Stimulated activated CD8-positive, alpha-beta memory T cell treated with anti-CD3 and anti-CD28 coated beads, Interleukin-15, amount 100 ng/mL, for 1 hour (primary cell): ENCODE measurements at places on chromosomes 2 and 18.
A peak's percentile ranks its signal among the peaks of the same experiment; 100 is the strongest.

GRCh38 chr2:161166538-161167409, 6.5 kb downstream of the TANK start:
- no peak for DNase-seq

DNA sequence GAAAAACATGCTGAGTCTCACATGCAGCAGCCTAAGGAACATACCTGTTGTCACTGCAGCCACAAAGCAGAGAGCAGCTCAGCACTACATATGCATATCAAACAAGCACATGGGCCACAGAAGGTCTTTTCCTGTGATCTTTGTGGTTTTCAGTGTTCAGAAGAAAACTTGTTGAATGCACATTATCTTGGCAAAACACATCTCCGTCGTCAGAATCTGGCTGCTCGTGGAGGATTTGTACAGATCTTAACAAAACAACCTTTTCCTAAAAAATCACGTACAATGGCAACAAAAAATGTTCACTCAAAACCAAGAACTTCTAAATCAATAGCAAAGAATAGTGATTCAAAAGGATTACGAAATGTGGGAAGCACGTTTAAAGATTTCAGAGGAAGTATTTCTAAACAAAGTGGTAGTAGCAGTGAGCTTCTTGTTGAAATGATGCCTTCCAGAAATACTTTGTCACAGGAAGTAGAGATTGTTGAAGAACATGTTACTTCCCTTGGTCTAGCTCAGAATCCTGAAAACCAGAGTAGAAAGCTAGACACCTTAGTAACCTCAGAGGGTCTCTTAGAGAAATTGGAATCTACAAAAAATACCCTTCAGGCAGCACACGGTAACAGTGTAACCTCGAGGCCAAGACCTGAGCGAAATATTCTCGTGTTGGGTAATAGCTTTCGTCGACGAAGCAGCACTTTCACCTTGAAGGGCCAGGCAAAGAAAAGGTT, 34.1 kb downstream of the ZNF407 start:
- no peak for DNase-seq

DNA sequence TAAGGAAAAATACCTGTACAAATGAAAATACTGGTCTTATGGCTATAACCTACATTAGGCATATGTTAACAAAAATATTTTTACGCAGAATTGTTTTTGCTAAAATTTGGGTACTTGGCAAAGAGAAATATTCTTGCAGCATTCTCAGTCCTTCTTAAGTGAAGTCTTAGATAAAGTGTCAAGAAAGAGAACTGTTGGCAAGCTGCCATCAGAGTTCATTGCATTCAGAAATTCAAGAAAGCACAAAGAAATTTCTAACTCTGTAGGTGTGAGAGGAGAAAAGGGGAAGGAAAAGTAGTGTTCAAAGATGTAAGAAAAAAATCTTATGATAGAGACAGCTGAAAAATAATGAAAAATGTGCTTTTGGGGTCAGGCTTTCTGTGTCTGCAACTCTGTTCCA, 86.7 kb downstream of the IRS1 start:
- no peak for DNase-seq

GRCh38 chr2:217756375-217757107, 246.3 kb downstream of the TNS1 start:
- DNase-seq, result peak; percentile 52

- no peak for DNase-seq
Observed at GRCh38 chr2:18047896-18048657, 169.6 kb downstream of the KCNS3 start.

GRCh38 chr18:7102131-7102530, 15.5 kb downstream of the LAMA1 start:
- no peak for DNase-seq

DNA sequence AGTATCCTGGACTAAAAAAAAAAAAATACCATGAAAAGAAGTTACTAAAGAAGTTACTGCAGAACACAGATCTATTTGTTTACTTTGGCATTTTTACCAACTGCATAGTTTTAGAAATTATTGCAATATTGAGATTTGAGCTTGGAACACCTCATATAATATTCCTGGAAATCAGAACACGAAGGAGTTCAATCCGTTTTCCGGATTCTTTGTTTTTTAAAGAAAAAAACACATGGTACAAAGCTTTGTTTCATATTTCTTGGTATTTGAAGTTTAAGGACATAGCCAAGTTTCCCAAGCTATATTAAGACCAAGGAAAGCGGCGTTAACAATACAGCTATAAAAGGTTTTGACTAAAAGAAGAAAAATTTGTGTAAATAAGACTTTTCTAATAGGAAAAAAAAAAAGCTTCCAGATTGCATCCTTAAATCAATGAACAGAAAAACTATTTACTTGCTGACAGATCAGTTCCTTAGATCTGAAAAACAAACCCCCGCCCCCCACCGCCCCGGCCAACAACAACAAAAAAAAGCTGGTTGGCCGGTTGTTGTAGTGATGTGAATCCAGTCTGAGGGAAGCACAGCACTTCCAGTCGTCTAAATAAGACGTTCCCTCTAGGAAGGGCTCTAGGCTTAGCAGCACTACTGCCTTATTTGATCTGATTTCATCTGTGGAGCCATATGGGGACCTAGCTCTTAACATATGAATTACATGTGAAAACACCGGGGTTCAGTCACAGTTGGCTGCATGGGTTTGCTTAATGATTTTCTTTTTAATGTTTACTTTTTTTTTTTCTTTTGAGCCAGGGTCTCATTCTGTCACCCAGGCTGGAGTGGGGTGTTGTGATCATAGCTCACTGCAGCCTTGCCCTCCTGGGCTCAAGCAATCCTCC, 2.5 kb upstream of the RHOB start:
- no peak for DNase-seq

DNA sequence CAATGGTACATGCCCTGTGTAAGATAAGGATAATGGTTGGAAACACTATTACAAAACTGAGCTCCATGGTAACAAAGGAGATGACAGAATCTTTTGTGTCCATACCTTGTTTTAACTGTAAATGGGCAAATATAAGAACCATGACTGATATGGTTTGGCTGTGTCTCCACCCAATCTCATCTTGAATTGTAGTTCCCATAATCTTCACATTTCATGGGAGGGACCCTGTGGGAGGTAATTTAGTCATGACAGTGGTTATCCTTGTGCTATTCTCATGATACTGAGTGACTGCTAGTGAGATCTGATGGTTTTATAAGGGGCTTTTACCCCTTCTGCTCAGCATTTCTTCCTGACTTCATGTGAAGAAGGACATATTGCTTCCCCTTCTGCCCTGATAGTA, 211.7 kb upstream of the RGPD4 start:
- DNase-seq, result no peak

- no peak for DNase-seq
Observed at GRCh38 chr2:33484042-33484621, 7.7 kb downstream of the RASGRP3 start.

DNA sequence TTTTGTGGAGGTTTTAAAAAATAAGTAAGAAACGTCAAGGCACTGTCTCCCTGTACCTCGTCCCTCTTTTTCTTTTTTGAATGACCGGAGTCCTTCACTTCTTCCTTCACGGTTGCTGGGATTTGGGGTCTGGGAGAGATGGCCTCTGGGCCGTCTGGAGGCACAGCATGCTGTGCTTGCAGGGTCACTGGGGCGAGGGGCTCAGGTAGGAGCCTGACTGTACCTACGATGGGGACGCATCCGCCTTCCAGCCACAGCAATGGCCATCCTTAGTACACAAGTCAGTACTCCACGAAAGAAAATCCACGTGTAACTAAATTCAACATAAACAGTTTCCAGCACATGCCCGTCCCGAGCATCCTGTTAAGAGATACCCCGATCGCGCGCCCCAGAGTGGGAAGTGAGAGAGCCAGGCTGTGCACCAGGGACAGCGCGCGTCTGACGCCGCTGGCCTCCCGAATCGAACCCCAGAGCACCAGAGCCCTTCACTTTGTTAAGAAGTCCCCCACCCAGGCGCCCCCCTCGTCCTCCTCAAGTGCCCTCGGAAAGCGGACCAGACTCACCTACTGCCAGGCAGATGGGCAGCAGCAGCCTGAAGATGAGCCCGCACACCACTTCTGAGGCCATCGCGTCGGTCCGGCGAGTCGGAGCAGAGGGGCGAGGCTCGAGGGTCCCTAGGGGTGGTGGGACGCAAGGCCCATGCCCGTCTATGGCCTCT, 1.2 kb downstream of the PIEZO2 start:
- DNase-seq, result no peak

DNA sequence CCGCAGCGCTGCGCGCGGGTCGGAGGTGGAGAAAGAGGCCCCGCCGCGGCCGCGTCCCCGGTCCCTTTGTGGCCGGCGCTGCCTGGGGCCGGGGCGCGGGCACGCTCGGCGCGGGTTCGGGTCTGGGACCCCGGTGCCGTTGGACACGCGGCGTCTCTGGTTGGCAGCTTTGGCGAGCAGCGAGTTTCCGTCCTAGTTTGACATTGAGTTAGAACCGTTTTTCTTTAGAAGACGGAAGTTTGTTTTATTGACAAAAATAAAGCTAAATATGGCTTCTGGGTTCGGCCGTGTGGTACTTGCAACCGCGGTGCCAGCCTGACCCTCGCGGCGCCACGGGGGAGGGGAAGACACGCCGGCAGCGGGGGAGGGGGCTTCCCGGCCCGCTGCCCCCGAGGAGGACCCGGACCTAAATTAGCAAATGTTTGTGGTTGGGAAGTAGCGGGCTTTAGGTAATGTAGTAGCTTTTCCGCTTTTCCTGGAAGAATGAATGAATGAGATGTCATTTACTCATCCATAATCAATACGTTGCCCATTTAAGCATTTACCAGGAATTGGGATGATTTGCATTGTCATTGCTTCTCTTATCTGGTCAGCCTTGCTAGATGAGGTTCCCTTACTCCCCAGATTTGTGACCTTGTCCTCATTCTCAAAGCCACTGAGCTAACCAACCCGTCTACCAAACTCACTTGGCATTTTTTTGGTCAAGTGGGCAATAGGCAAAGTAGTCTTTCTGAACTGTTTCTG, 530 bp downstream of the GALNT1 start:
- DNase-seq, result no peak
